ENCODE measurements at places on chromosomes 5 and 9.

DNA sequence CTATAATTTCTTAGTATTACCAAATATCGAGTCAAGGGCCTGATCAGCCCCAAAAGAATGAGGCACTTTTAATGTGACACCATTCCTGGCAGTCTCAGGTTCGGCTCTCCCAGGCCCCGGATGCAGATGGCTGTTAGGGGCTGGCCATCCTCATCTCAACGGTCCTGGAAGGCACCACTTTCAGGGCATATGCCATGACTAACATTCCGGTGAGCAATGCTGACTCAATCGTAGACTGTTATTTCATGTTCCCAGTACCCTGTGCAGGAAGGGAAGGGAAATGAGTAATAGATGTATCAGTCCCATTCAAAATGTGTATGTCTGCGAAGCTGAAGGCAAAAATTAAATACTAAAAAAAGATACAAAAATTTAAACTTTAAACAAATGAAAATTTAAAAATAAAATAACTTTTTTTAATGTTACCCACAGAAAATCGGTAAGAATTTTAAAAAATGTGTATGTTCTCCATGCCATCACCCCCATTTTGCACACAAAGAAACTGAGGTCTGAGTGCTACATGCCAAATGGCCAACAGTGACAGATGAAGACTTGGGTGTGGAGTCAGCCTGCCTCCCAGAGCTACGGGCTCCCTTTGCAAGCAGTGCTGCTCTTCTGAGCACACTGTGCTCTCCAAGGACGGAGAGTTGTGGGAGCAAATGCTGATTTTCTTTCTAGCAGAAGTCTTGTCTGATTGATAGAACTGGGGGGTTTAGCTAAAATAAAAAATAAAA is 79.0 kb downstream of the GLDC start:
- DNase-seq, result no peak

DNA sequence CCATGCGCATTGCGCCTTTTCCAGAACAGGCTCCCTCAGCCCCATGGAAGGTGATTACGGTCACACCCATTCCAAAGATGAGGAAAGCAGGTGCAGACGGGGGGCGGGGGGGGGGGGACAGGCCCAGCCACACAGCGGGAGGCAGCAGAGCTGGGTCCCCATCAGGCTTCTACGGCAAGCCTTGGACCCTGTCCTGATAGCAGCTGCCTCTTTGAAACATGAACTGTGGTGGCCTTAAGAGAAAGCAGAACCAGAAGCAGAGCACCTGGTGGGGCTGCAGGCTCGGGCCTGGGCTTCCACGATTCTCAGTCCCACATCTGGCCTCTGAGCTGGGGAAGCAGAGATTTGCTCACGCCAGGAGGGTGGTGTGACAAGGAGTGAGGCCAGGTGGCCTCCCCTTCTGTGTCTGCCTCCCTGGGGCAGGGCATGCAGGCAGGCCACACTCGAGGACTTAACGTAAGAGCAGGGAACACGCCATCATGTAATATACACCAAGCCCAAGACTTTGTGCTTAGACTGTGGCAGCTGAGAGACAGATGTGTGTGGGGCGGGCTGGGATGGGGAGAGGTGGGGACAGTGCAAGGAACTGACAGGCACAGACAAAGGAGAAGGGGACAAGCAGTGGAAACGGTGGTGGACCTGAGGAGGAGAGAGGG is 14.2 kb upstream of the PHYKPL start:
- DNase-seq, result no peak

DNA sequence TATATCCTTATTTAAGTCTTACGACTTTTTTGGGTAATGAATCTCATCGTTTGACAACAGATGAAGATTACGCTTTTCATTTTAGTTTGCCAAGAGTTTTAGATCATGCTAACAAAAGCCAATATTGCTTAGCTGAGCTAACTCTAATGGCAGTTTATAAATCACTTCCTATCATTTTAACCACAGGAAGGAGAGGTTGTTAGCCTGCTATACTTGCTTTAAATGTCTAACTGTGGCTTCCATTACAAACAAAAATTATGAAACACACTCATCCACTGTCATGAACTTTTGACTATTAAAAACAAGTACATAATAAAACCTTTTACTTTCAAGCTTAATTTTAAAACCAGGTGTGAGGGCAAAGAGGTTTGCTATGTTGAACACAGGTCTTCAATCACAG is 53.7 kb upstream of the ANKH start:
- DNase-seq, result no peak

DNA sequence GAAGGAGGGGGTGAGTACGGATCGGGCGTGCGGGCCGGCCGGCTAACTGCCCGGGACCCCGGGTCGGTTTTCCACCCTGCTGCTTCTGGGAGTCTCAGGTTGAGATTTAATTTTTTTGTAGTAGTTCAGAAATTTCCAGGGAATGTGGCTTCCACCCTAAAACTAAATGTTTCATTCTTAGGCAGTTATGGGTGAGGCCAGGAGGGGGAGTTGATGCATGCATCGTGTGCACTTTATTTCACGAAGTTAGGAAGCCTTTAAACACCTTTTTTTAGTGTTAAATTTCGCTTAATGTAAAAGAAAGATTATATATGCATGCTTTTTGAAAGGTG is 905 bp downstream of the CDK9 start:
- no peak for DNase-seq

- no peak for DNase-seq
Measured at GRCh38 chr5:17261075-17261474, 43.6 kb downstream of the BASP1 start.

DNA sequence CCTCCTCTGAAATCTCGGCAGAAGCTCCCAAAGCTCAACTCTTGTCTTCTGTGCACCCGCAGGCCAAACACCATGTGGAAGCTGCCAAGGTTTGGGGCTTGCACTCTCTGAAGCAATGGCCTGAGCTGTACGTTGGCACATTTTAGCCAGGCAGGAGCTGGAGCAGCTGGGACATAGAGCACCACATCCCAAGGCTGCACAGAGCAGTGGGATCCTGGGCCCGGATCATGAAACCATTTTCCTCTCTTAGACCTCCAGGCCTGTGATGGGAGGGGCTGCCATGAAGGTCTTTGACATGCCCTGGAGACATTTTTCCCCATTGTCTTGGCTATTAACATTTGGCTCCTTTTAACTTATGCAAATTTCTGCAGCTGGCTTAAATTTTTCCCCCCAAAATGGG is 567.1 kb upstream of the ZNF608 start:
- DNase-seq, result no peak

GRCh38 chr9:135526730-135527571 is 5.7 kb downstream of the LCN1 start:
- no peak for DNase-seq

DNA sequence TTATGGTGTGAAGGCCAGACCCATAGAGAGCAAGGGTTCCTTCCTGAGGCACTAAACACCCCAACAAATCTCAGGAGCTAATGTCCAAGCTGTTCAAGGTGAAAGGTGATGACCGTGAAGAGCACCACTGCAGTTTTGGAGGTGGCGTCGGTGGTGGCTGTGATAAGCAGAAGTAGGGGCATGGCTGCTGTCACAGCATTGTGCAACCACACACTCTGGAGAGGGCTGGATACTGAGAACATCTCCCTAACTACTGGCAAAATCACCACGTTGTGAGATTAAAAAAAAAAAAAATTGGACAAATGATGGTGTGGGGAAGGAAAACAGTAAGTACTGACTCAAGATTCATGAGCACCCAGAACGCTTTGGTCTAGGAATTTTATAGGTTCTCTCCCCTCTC is 156.5 kb downstream of the PJA2 start:
- DNase-seq, result no peak

- DNase-seq, result no peak
Measured at GRCh38 chr5:163888366-163888765, 382.9 kb downstream of the MAT2B start.

DNA sequence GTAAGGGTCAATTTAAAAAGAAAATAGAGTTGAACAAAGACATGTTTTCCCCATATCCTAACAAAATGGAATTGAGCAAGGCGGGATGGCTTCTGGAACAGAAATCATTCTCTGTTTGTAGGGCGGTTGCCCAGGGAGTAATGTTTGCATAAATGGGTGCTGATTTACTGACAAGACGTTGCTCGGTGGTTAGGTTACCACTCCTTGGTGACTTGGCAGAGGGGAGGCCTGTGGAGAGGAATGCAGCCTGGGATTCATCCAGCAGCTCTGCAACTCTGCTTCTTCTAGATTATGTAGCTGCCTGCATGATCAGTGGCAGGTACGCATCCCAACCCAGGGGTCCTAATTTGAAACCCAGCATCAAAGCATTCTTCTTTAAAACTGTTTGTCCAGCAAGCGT is 200.2 kb downstream of the CFAP90 start:
- DNase-seq, result no peak

GRCh38 chr9:84337252-84337651 is 3.3 kb downstream of the SLC28A3 start:
- no peak for DNase-seq

GRCh38 chr5:140298183-140298601 is 4.7 kb downstream of the PFDN1 start:
- no peak for DNase-seq

- DNase-seq, result no peak
Measured at GRCh38 chr9:87336914-87337333, 160.7 kb upstream of the DAPK1 start.

- DNase-seq, result no peak
Measured at GRCh38 chr5:80370390-80370789, 37.5 kb upstream of the ZFYVE16 start.

GRCh38 chr5:15539951-15540350 is 40.0 kb downstream of the FBXL7 start:
- DNase-seq, result no peak

- DNase-seq, result no peak
Measured at GRCh38 chr5:3155046-3155445, 403.6 kb upstream of the IRX2 start.

DNA sequence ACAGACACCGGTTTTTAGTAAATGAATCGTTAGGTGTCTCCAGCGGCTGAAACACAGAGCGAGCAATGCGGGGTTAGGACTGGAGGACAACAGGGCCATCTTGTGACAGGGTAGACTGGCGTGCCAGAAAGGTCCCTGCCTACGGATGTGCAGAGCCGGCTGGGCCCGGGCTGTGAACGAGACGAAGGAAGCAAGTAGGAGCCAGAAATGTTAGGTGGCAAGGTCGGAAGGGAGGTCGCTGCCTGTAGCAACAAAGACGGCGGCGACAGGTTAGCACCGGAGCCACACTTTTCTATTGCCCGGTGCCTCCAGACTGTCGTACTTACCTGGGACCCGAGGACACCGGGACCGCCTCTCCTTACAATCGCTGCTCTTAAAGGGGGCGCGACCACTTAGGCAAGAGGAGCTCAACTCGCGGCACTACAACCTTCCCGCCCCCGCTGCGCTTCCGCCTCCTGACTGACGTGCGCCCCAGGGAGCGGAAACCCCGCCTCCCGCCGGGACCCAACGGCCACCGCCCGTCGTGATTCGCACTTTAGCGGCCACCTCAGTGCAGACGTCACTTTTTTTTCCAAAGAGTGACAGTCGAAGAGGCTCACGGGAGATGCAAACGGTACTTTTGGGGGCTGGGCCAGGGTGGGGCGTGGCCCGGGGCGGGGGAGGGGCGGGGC is at the start of gene INIP:
Gene INIP, minus strand, starts transcription at position 457 of the 671 bp plus-strand sequence. CDS start 1,632 bp downstream, outside the sequence.
- peak; percentile 93 for DNase-seq

GRCh38 chr5:132371603-132371994 is 2.1 kb downstream of the SLC22A5 start:
- DNase-seq, result no peak

DNA sequence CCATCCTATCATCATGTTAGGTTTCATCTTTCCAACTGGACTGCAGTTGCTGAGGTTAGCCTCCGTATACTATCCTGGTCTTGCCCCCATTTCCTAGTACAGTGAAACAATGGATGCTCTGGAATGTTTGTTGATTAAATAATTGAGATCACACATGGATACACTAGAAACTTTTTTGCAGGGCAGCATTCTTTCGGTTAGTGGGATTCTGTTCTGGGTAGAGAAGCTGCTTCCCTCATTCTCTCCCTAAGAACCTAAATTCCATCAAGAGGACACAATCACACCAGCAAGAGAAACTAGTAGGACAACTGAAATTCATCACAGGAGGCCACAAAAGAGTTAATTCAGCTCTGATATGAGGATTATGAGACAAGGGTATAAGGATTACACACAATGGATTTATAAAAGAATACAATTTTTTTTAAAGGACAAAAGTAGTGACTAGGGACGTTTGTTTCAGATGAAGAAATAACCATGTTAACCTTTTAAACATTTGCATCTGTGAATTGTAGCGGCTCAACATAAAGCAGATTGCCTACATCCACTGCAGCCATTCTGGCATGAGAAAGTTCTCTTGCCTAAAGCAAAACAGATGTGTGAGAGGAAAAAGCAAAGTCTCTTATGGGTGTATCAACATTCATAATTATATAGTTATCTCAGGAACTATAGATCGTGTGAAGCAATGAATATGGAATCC is 162.7 kb upstream of the LHFPL2 start:
- DNase-seq, result no peak

- DNase-seq, result no peak
Measured at GRCh38 chr5:73426034-73426433, 22.5 kb downstream of the FOXD1 start.

DNA sequence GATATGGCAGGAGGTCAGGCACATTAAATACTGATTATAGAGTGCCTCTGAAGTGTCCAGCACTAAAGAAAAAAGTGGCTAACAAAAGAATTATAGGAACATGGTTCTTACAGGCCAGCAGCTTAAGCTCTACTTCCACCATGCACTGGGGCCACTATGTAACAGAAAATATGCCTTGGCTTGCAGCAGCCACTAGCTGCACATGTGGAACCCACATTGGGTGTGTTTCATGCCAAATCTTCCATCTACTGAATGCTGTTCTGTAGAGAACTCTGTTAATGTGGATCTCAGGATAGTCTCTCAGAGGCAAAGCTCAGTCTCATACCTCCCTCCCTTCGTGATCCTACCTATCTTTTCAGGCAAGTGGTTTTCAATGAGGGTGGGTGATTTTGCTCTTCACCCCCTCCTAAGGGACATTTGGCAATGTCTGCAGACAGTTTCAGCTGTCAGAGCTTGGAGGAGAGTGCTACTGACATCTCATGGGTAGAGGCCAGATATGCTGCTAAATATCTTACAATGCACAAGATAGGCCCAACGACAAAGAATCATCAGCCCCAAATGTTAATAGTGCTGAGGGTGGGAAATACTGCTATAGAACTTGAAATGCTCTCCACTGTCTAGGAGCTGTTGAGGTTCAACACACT is 218.9 kb downstream of the TARS1 start:
- DNase-seq, result no peak

DNA sequence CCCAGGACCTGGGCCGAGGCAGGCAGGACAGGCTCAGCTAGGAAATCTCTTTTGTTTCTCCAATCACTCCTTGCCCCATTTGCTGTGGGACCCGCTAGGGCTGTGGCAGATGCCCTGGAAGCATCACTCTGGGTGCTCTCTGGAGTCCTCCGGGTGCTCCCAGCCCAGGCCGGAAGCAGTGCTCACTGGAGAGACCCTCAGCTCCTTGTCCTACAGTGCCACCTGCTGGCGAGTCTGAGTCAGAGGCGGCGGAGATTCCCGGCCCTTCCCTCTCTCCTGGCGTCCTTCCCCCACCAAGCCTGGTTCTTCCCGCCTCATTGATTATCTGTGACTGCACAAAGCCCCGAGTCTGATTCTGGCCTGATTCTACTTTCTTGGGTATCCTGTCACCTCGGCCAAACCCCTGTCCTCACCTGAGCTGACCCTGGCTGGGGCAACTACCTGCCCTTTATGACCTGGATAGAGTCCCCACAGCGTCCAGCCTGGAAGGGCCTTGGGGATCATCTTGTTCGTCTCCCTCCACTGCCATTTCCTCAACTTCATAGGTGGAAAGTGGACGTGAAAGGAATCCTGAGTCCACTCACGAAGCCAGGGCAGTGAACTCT is 7.3 kb upstream of the BARHL1 start:
- no peak for DNase-seq

GRCh38 chr5:176748073-176748966 is 62.0 kb upstream of the UNC5A start:
- no peak for DNase-seq

GRCh38 chr5:180495292-180495691 is 1.1 kb downstream of the CNOT6 start:
- no peak for DNase-seq
